ENCODE measurements at places on chromosomes 5 and 9.

DNA sequence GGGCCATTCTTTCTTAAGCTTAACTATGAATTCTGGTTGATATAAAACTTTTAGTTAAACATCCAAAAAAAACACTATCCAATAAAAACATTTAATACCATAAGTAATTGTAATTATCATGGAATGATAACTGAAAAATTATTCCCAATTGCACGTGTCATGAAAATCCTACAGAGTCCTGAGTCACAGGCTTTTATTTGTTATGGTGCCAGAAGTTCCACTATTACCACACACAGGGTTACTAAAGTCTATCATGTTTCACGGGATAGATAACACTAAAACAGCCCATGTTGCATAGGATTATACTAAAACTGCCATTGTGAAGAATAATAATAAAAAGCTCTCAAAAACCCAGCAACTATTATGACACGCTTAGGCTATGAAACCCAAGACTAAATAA lies 1381.8 kb downstream of the EFNA5 start:
- no peak for DNase-seq

- no peak for DNase-seq
These were observed 522.6 kb upstream of the COX7C start for GRCh38 chr5:86095092-86095491.

DNA sequence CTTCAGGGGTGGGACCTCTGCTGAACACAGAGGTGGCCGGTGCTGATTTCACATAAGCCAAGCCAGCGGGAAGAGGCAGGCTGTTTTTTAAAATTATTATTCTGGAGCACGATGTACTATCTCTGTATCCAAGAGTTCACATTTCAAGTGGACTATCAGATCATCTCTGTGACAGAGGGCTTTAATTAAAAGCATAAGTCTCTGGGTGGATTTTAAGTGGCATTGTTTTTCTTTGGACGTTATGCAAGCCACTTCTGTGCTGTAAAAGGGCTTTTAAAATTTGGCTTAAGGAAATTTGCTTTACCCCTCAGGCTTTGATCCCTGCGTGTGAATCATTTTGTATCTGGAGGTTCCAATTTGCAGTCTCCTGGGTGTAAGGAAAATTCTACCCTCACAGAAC lies 124.7 kb downstream of the PALM2AKAP2 start:
- no peak for DNase-seq

DNA sequence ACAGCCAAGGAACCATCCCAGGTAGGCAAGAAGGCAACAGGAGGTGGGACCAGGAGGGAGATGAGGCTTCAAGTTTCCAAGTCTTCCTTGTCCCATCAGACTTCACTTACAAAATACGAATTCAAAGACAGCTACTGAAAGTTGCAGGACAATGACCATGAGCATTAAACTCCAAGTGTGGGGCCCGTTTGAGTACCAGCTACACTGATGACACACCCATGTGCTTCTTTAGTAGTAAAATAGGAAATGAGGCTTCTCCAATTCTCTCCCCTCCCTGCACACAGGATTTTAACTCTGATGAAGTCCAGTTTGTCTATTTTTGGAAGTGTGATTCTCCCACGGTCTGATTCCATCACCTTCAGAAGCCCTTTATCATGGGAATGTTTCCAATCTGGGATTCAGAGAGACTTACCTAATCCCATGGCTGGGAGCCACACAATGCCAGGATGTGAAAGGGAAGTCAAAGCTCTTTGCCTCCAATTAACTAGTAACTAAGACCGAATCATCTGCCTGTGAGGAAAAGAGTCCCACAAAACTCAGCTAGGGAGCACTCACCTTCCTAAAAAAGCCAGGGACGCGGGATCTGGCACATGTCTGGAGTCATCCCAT lies 222.8 kb upstream of the MSX2 start:
- no peak for DNase-seq

GRCh38 chr9:13816837-13817236 lies 497.1 kb downstream of the NFIB start:
- no peak for DNase-seq

- no peak for DNase-seq
These were observed 68.7 kb upstream of the WDR41 start for GRCh38 chr5:77560677-77561263.

- no peak for DNase-seq
These were observed 49.6 kb upstream of the PSD2 start for GRCh38 chr5:139745800-139746690.

DNA sequence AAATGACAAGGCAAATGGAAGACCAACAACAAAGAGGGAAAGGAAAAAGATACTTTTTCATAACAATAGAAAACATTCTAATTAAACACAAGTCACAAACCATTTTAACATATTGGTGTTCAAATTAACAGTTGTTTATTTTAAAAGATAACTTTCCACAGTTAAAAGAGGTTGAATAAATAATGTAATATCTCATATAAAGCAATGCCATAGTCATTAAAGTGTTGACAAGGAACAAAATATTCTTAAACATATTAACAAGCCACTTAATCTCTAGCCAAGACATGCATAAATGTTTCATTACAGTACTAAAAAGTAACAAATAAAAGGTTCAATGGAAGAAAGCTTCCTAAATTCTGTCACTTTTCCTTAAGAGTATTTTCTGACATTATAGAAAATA lies 12.6 kb downstream of the TMEM161B start:
- no peak for DNase-seq

DNA sequence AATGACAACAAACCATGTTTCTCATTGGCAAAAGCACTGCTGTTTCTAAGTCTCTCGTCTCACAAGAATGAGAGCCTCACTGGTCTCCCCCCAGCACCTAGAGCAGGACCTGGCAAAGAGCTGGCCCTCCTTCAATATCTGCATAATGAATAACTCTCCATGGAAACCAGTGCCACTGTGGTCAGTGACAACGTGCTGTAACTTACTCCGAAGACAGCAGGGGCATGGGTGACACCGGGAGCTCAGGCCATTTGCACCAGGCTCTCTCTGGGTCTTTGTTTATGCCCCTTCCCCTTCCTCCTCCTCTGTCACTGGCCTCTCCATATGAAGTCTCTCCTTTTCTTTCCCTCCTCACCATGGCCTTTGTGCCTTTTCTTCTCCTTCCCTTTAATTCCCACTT lies 33.3 kb downstream of the TAS2R1 start:
- no peak for DNase-seq

GRCh38 chr9:137987244-137988030 lies 109.9 kb downstream of the CACNA1B start:
- no peak for DNase-seq

GRCh38 chr9:78973907-78974306 lies 597.9 kb upstream of the TLE4 start:
- no peak for DNase-seq

DNA sequence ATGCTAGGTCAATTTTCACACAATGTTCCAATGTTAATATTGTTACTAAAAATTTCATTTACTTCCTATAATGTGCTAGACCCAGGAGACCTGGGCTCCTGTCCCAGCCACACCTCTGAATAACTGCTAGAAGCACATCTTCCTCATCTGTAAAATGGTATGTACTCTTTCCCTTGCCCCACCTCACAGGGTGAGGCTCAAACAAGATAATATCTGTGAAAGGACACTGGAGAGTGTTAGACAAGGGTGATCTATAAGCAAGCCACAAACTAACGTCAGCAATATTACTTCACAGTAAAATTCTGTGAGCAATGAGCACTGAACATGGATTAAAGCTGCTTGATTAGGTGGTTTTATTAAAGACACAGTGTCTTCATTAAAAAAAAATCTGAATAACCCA lies 186.4 kb downstream of the EPB41L4A start:
- DNase-seq: no peak

DNA sequence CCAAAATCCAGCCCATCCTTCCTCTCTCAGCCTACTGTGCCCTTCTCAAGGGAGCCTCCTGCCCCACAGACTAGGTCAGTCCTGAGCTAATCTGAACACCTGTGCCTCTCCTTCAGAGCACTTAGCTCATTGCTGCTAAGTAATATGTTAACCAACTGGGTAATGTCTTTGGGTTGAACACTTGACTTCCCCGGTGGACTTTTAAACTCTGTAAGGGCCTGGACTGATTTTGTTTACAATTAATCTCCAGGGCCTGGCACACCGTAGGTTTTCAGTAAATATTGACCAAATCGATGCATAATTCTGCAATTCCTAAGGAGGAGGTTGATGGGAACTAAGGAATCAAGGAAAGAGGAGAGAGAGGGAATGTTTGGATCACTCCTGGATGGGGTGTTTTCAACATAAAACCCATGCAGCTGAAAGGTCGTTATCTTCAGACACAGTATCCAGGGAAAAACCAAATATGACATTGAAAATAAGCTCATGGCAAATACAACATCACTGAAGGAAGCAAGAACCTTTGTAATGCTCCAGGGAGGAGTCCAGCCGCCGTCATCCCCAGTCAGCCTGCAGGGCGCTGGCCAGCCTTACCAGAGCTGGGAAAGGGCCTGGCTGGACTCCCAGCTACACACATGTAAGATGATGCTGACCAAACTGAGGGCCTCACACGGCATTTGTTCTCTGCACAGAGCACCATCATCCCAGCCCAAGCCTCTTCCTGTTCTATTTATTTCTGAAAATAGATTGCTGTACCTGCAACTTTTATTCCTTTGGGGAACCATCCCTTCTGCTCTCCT lies 166.3 kb downstream of the C5orf15 start:
- DNase-seq: no peak

DNA sequence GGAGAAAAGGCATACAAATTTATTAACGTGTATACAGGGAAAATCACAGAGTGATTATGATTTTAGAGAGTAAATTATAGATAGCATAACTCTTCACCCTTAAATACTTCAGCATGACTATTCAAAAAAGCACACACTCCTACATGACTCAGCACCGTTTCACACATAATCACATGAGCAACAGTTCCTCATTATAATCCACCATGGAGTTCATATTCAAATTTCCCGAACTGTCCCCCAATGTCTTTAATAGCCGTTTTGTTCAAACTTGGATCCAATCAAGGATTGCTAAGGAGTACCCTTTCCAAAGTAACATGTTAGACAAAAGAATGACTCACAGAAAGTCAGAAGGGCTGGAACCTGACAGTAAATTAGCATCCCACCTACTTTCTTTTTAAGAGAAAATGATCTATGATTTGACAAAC lies 32.1 kb downstream of the RAPGEF1 start:
- no peak for DNase-seq

GRCh38 chr9:78396087-78396486 lies 99.2 kb downstream of the PSAT1 start:
- DNase-seq: no peak

GRCh38 chr5:160484678-160485077 lies 63.0 kb downstream of the PTTG1 start:
- no peak for DNase-seq

- no peak for DNase-seq
These were observed 56.2 kb downstream of the SSBP2 start for GRCh38 chr5:81694726-81695125.

- no peak for DNase-seq
These were observed 43.0 kb downstream of the COL23A1 start for GRCh38 chr5:178547052-178547666.

- no peak for DNase-seq
These were observed 176.8 kb downstream of the SLCO4C1 start for GRCh38 chr5:102119252-102119651.

DNA sequence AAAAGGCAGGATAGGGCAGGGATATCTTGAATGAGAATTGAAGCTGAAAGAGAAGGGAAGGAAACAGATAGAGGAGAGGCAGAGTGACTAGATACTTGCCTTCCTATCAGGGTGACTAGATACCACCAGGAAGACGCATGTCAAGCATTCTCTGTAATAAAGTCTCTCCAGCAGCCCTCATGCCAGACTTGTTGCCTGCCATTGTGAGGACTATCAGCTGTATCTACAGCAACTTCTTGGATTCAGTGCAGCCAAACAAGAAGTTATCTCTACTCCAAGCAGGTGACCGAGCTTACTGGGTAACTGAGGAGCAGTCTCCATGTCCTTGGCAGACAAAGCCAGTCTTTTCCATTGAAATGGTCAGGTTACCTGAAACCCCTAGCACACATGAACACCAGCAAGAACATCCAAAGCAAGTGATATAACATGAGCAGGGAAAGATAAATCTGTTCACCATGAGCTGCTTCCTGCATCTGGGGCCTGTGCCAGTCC lies 9.3 kb downstream of the SH3RF2 start:
- no peak for DNase-seq

- no peak for DNase-seq
These were observed 5.4 kb upstream of the HBEGF start for GRCh38 chr5:140351609-140352334.

- no peak for DNase-seq
These were observed at the start of gene ABO for GRCh38 chr9:133275105-133276000. Gene ABO, minus strand, starts transcription at chr9:133275201.

- DNase-seq: no peak
These were observed 28.8 kb upstream of the ROR2 start for GRCh38 chr9:91978740-91979414.

GRCh38 chr5:18220631-18221030 lies 586.4 kb downstream of the TAF11L14 start:
- DNase-seq: no peak

GRCh38 chr5:26940994-26941393 lies 97.4 kb downstream of the CDH9 start:
- no peak for DNase-seq

DNA sequence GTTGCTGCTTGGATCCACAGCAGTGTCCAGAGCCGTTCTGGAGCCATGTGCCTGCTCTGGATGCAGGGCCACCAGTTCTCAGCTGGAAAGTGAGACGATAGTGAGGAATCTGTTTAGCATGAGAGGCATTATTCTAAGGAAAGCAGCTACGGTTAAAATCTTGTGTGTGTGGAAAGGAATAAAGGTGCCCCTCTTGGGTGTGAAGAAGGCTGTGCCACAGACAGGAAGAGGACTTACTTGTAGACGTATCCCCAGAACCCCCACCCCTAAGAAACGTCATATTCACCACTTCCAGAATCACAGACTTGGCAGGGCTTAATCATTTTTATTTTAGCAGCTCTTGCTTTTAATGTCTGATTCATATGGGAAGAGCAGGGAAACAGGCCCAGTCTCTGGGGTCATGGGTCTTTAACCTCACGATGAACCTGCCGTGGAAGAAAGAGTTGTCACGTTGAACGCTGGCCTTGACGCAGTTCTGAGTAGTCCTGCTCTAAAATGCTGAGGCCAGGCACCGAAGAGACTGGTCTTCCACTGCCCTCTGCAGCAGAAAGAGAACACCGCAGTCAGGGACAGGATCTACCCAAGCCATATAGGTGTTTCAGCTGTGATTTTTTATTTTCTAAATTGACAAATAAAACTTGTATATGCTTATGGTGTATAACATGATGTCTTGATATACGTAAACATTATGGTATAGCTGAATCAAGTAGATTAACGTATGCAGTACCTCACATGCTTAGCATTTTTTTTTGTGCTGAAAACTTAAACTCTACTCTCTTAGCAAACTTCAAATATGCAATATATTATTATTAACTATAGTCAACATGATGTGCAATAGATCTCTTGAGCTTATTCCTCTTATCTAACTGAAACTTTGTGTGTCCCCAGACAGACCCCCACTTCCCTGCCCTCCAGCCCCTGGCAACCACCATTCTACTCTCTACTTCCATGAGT lies 38.8 kb downstream of the CARTPT start:
- peak; percentile 3 for DNase-seq

GRCh38 chr5:67205981-67206380 lies 9.4 kb upstream of the CD180 start:
- DNase-seq: no peak
